Epithelial cell of alveolus of lung (primary cell): ENCODE measurements at places on chromosomes 3 and 15. TPM values are rescaled to one million over a fixed set of nuclear protein-coding genes. Genes with fewer than 3 reads are reported as not detected.

TOPBP1 gene
- 18.1 and 32.3 TPM in 2 replicates for total RNA-seq

FSIP1 gene
- 0.16 and 0.26 TPM in 2 replicates for total RNA-seq

PARP9 gene
- 14.5 and 16.5 TPM in 2 replicates for total RNA-seq

SCN11A gene
- total RNA-seq = under 0.01 TPM in 2 replicates

CDCP1 gene
- 19.2 and 76.2 TPM in 2 replicates for total RNA-seq

CAV3 gene
- total RNA-seq = not detected in 2 replicates

RLBP1 gene
- not detected in 2 replicates for total RNA-seq

WDR93 gene
- total RNA-seq = under 0.01 and 0.16 TPM in 2 replicates

AGTR1 gene
- 3.0 and 3.6 TPM in 2 replicates for total RNA-seq

TTLL13 gene
- total RNA-seq = 0.08 TPM in 1 of 2 replicates, not detected in the other

SEMA3G gene
- total RNA-seq = 0.13 and 0.40 TPM in 2 replicates
